Sciatic nerve (tissue), 2 donors: ENCODE measurements at places on chromosomes 2 and 18. TPM values are rescaled to one million over a fixed set of nuclear protein-coding genes. Genes with fewer than 3 reads are reported as not detected.

- no peak for DNase-seq
Observed at GRCh38 chr2:14781142-14781541, 148.6 kb downstream of the LRATD1 start.

DNA sequence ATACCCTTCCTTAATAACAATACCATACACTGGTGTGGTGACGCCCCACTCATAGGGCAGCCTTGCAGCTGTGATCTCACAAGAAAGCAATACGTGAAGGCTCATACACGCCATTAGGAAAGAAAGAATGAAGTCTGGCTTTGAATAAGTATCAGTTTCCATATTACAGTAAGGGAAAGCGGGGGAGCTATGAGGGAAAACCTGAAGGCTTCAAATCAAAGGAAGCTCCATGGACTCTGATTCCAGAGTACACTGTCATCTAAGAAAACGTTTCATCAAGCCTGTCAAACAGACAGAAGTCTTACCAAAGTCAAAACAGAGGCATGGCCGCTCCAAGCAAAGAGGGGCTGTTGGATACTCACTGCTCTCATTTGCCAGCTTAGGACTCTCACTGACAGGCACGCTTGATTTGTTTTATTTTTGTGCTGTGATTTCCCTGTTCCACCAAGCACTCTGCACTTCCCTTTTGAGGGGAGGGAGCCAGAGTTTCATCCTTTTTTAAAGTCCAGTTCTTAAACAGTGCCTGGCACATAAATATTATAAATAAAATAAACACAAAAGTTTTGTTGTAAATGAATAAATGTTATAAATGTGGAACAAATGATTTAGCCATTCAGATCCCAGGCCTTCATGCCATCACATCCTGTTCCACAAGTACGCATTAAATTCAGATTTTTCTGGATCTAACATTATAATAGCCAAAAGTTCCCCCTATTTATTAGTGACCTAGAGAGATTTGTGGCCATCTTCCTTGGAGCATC is 221.2 kb downstream of the PIEZO2 start:
- DNase-seq, result no peak

DNA sequence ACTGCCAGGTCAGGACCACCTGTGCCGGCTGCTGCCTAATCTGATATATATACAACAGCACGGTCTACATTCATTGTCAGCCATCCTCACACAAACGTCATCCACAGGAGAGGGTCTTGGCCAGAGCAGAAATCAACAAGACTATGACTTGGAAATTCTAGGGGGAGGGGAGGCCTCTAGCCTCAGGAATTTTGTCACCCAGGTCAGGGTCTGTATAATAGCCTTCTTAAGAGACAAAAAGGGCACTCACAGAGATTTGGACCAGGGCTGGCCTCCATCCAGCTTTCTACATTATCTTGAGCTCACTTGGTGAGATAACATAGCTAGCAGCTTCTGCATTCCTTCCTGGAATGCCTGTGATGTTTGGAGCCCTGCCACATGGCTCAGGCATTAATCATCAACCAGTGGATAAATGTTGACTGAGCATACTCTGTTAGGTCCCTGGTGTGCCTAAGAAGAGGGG is 50.4 kb upstream of the CTIF start:
- peak; percentile 73 for DNase-seq

DNA sequence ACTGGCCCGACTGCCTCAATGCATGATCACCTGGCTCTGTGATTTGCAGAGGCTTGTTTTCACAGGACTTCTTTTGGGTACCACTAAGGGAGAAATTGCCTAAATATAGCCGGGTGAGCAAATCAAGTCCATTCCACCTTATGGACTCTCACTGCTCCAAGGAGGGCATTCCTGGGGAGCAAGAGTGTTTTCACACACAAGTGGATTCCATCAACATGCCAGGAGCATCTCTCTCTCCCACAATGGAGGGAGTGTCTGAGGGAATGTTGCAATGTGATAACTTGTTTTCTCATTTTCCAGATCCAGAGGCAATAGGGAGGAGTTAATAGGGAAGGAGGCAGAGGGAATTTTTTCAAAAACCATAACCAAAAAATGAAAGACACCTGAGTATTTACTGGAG is 250.7 kb downstream of the SATB2 start:
- DNase-seq, result no peak

GRCh38 chr2:101899871-101900270 is 91.9 kb upstream of the IL1R2 start:
- DNase-seq, result no peak

The TGFA gene
- 11.8 TPM for total RNA-seq

The TTN gene
- total RNA-seq, result 16.3 TPM

The PTPRN gene
- total RNA-seq, result 0.58 TPM
